ENCODE measurements at places on chromosomes 1 and 21. TPM values are rescaled to one million over a fixed set of nuclear protein-coding genes. Genes with fewer than 3 reads are reported as not detected.

DNA sequence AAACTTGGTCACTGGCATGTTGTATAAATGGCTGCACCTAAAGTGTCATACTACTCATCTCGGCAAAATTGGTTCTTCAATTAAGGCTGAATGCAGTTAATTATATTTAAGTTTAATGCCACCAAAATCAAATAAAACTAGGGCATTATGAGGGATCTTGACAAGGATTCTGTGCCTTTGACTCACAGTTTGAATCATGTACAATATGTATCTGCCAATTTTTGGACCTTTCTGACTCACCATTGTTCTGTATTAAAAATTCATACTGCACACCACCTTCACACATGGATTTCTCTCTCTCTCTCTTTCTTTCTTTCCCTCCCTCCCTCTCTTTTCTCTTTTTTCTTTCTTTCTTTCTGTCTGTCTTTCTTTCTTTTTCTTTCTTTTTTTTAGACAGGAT, 14.1 kb upstream of the STXBP3 start:
- no peak overlapping the region for H3K4me3 ChIP-seq
- H3K27ac ChIP-seq = no peak overlapping the region
- no peaks in the 10 kb centered on the region for H3K4me1 ChIP-seq
- H3K27me3 ChIP-seq = no peaks in the 10 kb centered on the region

DNA sequence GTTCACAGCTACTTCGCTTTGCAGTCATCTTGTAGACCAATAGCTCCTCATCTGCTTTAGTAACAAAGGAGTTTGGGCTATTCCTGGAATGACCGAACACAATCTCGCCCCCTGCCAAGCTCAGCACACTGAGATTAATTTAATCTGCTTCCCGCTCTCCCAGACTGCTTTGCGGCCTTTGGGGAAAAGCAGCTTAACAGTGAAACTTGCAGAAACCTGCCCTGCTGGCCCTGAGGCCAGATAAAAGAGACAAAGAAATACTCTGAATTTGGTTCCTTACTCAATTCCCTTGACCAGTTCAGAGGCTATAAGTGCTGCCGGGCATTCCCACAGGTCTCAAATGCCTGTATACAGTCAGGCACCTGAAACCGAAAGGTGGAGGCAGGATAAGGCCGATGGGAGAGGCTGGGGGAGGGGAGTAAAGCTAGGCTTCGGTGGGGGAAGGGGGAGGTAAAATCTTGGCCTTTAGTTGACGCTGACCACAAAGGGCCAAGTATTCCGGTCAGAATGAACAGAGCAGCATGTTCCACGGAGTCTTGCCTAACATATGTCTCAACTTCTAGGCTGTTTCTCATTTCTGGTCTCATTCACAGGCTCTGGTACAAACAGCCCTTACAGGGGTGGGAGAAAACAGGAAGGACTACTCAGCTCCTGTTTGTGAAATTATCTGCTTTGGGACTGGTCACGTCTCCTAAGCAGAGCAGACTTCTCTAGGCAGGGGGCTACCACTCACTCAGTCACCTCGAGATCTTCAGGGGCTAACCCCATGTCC, 17.7 kb upstream of the A3GALT2 start:
- H3K4me3 ChIP-seq = peak overlapping the region; percentile 15
- peak; percentile 90 for DNase-seq
- peaks cover 98% of the 10 kb centered on the region for H3K4me1 ChIP-seq
- no peaks in the 10 kb centered on the region for H3K36me3 ChIP-seq
- H3K27ac ChIP-seq = peak overlapping the region; percentile 99
- no peaks in the 10 kb centered on the region for H3K27me3 ChIP-seq

DNA sequence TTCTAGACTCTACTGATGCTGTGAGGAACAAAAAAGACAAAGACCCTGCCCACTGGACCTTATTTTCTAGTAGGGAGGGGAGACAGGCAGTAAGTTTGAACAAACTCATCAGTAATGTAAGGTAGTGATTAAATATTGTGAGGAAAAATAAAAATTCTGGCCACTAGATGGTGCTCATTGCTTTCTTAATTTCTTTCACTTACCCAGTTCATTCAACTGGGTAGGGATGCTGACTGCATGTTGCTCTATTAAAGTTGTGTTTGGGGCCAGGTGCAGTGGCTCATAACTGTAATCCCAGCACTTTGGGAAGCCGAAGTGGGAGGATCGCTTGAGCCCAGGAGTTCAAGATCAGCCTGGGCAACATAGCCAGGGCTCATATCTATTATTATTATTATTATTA, 6.3 kb upstream of the KYAT3 start:
- H3K27ac ChIP-seq = no peak overlapping the region
- no peak for DNase-seq

DNA sequence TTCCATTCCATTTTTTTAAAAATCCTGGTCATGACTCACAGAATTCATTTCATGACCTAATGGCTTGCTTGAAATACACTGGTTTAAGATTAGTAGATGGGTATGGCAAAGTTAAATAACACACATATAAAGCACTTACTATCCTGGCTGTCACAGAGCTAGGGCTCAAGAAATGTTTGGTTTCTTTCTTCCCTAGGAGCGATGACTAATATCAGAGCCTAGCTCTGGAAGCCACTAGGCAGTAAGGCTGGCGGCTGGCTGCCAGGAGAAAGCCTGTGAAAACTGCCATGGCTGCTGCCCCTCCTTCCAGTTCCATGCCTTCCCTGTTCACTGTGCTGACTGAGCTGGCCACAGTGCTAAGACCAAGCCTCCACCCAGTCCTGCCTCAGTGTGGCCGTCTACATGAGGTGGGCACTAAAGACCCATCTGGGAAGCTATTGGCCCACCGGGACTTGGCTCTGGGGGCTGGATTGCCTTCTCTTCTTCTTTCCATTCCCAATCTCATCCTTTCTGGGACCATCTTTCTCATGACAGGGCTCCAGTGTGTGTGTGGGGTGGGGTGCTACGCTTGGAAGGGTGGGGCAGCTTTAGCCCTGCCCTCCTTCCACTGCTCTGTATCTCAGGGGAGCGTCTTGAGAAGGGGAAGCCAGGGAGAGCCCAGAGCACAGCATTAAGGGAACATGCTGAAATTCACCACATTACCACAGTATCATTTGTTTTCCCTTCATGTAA, 10.8 kb upstream of the ASCL5 start:
- H3K4me3 ChIP-seq = no peak overlapping the region
- peaks cover 10% of the 10 kb centered on the region for H3K36me3 ChIP-seq
- H3K27ac ChIP-seq = peak overlapping the region; percentile 7
- H3K4me1 ChIP-seq = no peaks in the 10 kb centered on the region
- no peak for DNase-seq

DNA sequence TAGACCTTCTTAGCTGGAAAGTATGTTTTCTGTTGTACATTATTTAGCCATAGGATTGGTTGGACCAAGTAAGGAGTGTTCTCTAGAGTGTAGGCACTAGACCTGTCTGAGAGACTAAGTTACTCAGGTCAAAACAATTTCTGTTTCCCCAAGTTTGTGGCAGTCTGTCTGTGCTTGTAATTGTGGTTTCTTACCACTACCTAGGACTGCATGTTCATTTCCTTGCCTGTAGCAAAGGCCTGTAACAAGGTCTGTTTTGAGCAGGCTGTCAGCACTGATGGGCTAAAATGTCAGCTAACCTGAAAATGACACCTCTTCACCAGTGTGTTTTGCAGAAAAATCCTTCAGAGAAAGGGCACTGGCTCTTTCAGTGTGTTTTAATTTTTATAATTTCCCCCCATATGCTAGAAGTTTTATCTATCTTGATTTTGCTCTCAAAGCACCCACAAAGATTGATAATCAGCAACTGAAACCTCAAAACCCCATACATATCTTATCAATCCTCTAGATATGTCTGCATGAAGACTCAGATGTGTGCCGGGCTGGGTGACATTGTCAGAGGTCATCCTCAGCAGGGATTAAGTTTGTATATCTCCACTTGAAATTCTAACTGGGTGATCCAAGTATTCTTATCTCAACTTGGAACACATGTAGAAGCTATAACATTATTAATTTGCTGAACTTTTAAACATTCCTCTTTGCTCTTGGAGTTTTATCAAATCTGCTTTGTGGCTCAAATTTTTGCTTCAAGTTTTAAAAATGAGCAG, 50.7 kb upstream of the ST6GALNAC3 start:
- H3K4me1 ChIP-seq = no peaks in the 10 kb centered on the region
- H3K4me3 ChIP-seq = no peak overlapping the region
- H3K36me3 ChIP-seq = no peaks in the 10 kb centered on the region
- H3K27ac ChIP-seq = no peak overlapping the region
- DNase-seq = no peak

GRCh38 chr1:52424231-52424636, 19.8 kb downstream of the PRPF38A start:
- peak overlapping the region; percentile 30 for H3K27ac ChIP-seq
- DNase-seq = no peak
- H3K36me3 ChIP-seq = no peaks in the 10 kb centered on the region
- H3K27me3 ChIP-seq = no peaks in the 10 kb centered on the region
- no peak overlapping the region for H3K4me3 ChIP-seq
- H3K4me1 ChIP-seq = no peaks in the 10 kb centered on the region

DNA sequence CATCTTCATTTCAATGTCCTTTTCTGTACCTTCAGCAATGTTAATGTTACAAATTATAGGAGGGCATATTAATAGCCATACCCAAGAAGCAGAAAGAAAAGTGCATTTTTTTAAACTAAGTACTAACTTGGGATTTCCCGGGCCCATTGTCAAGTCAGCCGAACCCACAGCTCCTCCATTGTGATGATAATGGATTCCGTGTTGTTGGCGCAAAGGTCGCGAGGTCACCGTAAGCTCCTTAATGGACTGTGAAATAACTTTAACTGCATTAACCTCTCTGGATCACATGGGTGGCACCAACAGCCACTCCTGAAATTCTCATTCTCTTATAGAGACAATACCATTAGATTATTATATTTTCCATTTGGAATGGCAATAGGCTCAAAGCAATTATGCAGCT, 250.6 kb upstream of the RRP15 start:
- H3K36me3 ChIP-seq = no peaks in the 10 kb centered on the region
- no peaks in the 10 kb centered on the region for H3K27me3 ChIP-seq
- H3K4me1 ChIP-seq = no peaks in the 10 kb centered on the region
- no peak for DNase-seq
- no peak overlapping the region for H3K4me3 ChIP-seq
- no peak overlapping the region for H3K27ac ChIP-seq

GRCh38 chr1:46652321-46653100, 15.7 kb downstream of the ATPAF1 start:
- no peaks in the 10 kb centered on the region for H3K27me3 ChIP-seq
- H3K4me1 ChIP-seq = no peaks in the 10 kb centered on the region
- DNase-seq = no peak

DNA sequence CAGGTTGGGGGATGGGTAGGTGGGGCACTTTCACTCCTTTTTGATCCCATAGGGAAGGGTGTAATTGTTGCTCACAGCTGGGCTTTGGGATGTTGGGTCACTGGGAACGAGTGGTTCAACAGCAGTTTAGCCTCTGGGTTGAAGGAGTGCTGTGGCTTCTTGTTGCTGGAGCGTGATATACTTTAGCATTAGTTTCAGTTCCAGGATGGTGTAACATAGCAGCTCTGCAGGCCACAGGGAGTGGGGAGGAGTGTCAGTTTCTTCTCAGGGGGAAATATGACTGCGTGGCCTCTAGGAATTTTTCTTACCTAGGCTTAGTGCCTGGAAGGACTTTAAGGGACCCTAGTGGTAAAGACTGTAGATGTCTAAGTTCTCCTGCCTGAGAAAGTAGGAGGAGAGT, 1105.3 kb upstream of the TMPRSS15 start:
- no peaks in the 10 kb centered on the region for H3K27me3 ChIP-seq
- H3K4me3 ChIP-seq = no peak overlapping the region
- no peak overlapping the region for H3K27ac ChIP-seq
- no peak for DNase-seq
- H3K36me3 ChIP-seq = no peaks in the 10 kb centered on the region

- H3K4me3 ChIP-seq = no peak overlapping the region
- no peaks in the 10 kb centered on the region for H3K27me3 ChIP-seq
Observed at GRCh38 chr1:81409262-81409661, 391.5 kb upstream of the ADGRL2 start.

- no peaks in the 10 kb centered on the region for H3K27me3 ChIP-seq
- no peak for DNase-seq
- no peak overlapping the region for H3K27ac ChIP-seq
- H3K4me1 ChIP-seq = peaks cover 25% of the 10 kb centered on the region
Observed at GRCh38 chr1:168836469-168836868, 107.5 kb upstream of the DPT start.

DNA sequence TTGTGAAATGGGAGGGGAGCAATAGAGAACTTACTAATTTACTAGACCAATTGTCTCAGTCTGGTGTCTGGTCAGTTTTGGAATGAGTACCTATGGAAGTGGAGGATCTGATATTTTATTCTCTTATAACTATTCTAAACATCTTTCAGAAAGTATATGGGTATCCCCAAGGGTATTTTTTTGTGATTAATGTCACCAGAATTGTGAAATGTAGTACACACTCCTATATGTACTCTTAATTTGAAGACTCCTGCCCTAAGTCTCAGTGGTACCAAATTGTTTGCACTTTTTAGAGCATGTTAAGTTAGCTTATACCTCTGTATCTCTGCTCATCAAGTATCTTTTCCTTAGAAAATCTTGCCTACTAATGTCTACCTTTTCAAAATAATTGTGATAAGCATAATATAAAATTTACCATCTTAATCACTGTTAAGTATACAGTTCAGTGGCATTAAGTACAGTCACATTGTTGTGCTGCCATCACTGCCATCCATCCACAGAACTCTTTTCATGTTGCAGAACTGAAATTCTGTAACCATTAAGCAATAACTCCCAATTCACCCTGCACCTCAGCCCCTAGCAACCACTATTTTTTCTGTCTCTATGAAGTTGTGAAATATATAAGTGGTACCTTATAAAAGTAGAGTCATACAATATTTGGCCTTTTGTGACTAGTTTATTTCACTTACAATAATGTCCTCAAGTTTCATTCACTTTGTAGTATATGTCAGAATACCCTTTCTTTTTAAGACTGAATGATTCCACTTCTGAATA, 40.5 kb downstream of the SLC30A7 start:
- H3K4me3 ChIP-seq = no peak overlapping the region
- H3K27me3 ChIP-seq = no peaks in the 10 kb centered on the region
- no peak overlapping the region for H3K27ac ChIP-seq
- H3K4me1 ChIP-seq = no peaks in the 10 kb centered on the region
- DNase-seq = no peak

Gene SLC26A9
- 22.1 TPM for total RNA-seq

Gene MR1
- total RNA-seq = 39.3 TPM

Gene GPR25
- total RNA-seq = not detected
